Dermis blood vessel endothelial cell (primary cell): ENCODE measurements at places on chromosomes 2 and 18. TPM values are rescaled to one million over a fixed set of nuclear protein-coding genes. Genes with fewer than 3 reads are reported as not detected.

Gene EFR3B
- 1.3 and 2.0 TPM in 2 replicates for total RNA-seq

Gene MARCHF4
- 1.5 TPM in 2 replicates for total RNA-seq

DNA sequence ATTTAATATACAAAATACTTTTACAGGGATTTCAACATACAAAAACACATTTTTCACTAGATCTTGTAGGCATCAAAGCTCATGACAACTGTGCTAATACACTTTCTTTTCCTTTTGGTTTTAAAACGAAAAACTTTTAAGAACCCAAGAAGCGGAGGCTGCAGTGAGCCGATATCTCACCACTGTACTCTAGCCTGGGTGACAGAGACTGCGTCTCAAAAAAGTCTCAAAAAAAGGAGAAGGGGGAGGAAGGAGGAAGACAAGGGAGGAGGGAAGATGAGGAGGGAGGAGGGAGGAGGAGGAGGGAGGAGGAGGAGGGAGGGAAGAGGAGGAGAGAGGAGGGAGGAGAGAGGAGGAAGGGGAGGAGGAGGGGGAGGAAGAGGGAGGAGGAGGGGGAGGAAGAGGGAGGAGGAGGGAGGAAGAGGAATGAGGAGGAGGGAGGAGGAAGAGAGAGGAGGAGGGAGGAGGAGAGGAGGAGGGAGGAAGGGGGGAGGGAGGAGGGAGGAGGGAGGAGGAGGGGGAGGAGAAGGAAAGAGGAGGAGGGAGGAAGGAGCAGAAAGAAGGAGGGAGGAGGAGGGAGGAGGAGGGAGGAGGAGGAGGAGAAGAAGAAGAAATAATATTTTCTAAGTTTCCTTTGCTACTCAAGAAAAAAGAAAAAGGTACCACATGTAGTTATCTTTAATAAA, 13.8 kb downstream of the ROCK2 start:
- DNase-seq, result no peak

GRCh38 chr2:100060875-100061274, 81.5 kb downstream of the AFF3 start:
- DNase-seq, result no peak

DNA sequence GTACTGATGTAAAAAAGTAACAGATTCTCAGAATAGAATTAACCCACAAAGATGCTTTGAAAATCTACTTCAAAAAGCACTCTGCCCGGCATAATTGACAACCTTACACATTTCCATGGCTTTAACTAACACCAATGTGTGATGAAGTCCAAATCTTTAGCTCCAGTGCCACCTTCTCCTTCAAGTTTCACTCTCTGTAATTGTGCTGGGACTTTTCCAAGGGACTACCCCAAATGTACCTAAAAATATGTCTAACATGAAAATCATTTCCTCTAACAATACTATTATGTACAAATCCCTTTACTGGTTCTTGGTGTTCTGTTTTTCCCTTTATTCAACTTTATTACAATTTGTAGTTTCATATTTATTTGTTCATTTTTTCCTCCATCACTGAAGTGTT, 20.6 kb upstream of the UBE2E3 start:
- DNase-seq, result no peak

- no peak for DNase-seq
Observed at GRCh38 chr2:133424876-133425275, 143.4 kb downstream of the NCKAP5 start.

DNA sequence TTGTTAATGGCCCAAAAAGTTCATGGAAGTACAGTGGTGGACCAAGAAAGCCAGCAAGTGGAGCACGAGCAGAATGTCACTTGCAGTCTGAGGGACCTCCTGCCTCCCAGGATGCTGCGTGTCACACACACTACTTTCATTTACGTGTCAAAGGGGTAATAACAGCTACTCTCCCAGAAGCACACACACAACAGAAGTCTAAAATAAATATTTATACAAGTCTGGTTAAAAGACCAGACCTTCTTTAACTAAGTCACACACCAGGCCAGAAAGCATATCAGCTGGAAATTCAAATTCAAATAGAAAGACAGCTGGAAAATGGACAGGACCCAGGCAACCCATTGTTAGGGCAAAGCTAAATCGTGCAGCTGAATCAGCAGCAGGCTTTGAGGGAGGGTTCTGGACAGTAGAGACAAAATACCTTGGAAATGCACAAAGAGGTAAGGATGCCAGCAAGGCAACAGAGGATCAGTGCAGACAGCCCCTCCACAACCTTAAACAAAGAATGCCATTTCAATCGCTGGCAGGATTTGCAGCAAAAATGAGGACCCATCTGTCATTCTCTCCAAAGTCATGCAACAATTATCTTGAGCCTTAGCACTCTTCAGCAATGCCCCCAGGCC, 160.5 kb downstream of the TMEM163 start:
- DNase-seq, result no peak

DNA sequence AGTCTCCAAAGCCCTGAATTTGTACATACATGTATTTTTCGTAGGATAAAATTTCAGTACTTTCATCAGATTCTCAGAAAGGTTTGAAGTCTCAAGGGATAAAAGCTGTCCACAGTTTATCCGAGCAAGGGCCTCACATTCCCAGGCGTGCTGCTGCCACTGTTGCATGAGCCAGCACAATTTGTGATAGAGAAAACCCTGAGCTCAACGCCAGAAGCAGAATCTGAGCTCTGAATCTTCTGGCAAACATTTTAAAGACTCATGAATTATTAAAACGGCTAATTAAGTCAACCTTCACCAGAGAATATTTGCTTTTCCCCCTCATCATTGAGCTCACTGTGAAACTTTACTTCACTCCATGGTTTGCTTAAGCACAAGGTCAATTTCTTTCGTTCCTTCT, 38.5 kb upstream of the STPG4 start:
- no peak for DNase-seq

- DNase-seq, result no peak
Observed at GRCh38 chr18:22469926-22470247, 52.2 kb upstream of the CTAGE1 start.

DNA sequence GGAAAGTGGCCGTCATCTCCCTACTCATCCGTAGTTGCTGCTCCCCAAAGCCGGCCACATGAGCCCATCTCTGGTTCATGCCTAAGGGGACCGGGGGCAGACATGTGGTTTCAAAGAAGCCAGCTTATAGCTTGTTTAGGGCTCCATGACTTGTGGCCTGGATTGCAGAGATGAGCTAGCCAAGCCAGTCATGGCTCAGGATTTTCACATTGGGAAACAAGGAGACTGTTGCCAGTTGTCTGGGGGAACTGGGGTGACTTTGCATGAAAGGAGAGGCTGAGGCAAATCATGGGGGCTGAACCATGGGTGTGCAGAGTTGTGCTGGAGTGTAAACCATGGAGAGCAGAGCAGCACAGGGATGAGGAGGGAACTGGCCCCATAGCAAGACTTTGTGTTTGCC, 183.0 kb upstream of the APCDD1 start:
- no peak for DNase-seq

GRCh38 chr2:174004905-174005605, 39.9 kb upstream of the SP3 start:
- DNase-seq, result no peak
